Aorta (tissue), 5 donors: ENCODE measurements at places on chromosomes 6 and 20.

GRCh38 chr6:76886900-76887299 lies 576.4 kb downstream of the HTR1B start:
- no peak for DNase-seq

- peak; percentile 87 for DNase-seq
Observed at GRCh38 chr6:169723200-169723909, 945 bp downstream of the PHF10 start.

DNA sequence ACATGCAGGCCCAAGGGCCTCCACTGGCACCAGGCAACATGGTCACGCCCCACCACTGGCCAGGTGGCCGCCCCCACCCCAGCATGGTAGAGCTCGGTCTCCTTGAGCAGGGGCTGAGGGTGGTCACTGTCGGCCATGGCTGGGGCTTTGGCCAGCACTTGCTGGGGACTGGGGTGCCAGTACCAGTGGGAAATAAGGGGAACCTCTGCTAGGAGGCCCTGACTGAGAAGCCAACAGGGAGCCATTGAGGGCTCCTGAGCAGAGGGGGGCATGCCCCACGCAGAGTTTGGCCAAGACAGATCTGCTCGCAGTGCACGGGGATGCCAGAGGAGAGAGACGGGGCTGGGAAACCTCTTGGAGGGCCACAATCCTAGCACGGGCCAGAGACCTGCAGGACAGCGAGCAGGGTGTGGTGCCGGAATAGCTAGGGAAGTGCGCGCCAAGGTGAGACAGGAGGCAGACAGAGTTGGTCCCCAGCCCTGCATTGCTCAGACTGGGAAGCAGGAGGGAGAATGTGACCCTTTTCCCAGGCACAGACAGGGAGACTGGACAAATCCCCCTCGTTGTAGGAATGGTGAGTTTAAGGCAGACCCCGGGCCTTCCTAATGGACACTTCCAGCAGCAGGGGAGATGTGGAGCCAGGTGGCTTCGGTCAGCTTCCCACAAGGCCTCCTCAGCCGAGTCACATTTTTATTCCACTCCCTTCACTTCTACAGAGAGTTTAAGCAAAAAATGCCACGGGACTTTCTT lies 179.0 kb upstream of the CST7 start:
- DNase-seq: peak; percentile 65

DNA sequence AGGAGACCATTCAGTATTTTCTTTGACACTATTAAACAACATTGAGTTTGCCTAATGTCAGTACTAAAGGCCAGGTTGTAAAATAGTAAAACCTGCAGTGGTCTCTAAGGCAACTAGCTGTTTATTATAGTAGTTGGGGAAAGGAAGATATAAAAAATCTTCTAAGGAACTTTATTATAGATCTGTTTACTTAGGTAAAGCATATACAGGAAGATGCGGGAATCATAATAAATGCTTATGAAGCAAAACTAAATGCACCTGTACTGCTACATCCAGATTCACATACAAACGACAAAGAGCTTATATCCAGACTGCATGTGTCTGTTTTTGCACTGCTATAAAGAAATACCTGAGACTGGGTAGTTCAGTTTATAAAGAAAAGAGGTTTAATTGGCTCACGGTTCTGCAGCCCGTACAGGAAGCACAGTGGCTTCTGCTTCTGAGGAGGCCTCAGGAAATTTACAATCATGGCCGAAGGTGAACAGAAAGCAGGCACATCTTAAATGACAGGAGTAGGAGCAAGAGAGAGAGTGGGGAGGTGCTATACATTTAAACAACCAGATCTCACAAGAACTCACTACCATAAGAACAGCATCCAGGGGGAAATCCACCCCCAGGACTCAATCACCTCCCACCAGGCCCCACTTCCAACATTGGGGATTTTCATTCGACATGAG lies 8.7 kb upstream of the TRIM39 start:
- DNase-seq: no peak

- DNase-seq: no peak
Observed at GRCh38 chr6:9659848-9660247, 755.0 kb downstream of the TFAP2A start.

DNA sequence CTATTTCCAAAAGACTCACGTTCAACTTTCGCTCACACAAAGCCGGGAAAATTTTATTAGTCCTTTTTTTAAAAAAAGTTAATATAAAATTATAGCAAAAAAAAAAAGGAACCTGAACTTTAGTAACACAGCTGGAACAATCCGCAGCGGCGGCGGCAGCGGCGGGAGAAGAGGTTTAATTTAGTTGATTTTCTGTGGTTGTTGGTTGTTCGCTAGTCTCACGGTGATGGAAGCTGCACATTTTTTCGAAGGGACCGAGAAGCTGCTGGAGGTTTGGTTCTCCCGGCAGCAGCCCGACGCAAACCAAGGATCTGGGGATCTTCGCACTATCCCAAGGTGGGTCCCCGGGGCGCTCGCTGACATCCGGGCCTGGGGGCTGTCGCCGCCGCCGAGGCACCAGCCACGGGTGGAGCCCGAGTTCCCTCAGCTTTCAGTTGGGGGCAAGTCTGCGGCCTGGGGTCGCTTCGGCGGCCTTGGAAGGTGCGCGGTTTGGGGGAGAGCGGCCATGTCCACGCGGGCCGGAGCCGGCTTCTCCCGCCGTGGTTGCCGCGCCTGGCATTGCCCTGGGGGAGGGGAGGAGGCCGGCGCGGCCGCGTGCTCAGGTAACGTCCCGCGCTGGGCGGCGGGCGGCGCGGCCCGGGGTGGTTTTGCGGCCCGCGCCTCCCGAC lies 429 bp downstream of the AMD1 start:
- peak; percentile 67 for DNase-seq

DNA sequence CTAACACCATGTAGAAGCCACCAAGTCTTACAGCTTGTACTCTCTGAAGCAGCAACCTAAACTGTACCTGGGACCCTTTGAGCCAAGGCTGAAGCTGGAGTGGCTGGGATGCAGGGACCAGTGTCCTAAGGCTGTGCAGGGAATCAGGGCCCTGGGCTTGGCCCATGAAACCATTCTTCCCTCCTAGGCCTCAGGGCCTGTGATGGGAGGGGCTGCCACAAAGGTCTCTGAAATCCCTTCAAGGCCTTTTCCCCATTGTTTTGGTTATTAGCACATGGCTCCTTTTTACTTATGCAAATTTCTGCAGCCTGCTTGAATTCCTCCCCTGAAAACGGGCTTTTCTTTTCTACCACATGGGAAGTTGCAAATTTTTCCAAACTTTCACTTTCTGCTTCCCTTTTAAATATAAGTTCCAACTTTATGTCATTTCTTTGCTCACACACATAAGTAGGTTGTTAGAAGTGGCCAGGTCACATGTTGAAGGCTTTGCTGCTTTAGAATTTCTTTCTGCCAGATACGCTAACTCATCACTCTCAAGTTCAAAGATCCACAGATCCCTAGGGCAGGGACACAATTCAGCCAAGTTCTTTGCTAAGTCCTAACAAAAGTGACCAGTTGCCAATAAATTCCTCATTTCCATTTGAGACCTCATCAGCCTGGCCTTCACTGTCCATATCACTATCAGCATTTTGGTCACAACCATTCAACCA lies 28.2 kb upstream of the ATXN1 start:
- no peak for DNase-seq

DNA sequence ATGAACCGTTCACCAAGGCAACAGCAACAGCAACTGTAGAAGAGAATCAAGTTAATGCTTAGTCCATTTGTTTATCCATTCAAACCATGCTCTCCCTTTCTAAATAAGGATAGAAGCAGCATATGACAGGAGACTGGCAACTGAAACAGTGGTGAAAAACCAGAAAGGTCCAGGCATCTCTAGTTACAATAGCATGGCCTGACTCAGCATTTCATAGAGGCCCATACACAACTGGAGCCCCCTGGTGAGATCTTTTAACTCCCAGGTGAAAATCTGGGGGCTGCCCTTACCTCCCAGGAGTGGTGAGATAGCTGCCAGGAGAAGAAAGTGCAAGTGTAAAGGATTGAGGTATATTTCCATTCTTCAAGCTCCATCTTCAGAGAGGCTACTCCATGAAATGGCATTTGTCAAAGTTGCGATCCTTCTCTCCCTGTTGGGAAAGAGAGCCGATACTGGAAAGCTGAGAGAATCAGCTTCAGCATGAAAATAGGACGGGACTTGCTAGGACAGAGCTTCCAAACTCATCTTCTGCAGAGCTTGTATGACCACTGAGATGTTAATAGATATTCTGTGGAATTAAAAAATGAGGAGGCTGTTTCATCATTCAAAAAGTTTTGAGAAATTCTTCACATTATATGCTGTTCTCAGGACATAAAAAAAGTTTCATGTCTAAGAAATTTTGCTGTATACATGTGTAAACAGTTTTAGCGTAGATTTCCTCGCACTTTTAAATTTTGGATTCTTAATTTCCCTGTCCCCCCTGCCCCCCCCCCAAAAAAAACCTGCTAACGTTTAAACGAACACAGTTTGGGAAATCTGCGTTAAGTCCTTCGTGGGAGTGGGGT lies 10.9 kb upstream of the SLC2A12 start:
- DNase-seq: no peak

- DNase-seq: no peak
Observed at GRCh38 chr6:169287675-169288074, 34.0 kb upstream of the THBS2 start.

DNA sequence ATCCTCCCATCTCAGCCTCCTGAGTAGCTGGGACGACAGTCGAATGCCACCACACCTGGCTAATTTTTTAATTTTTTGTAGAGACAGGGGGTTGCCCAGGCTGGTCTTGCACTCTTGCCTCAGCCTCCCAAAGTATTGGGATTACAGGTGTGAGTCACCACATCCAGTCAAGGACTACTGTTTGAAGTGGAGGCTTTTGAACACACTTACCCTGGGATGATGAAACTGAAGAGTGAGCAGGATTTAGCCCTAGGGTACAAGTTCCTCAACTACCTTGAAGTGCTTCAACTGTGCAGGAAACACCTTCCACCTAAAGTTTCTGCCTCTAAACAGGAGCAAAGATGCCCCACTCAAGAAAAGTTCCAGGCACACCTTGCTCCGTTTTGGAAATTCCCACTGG lies 15.7 kb upstream of the PARD6B start:
- no peak for DNase-seq

- no peak for DNase-seq
Observed at GRCh38 chr6:22783931-22784330, 214.6 kb downstream of the HDGFL1 start.

DNA sequence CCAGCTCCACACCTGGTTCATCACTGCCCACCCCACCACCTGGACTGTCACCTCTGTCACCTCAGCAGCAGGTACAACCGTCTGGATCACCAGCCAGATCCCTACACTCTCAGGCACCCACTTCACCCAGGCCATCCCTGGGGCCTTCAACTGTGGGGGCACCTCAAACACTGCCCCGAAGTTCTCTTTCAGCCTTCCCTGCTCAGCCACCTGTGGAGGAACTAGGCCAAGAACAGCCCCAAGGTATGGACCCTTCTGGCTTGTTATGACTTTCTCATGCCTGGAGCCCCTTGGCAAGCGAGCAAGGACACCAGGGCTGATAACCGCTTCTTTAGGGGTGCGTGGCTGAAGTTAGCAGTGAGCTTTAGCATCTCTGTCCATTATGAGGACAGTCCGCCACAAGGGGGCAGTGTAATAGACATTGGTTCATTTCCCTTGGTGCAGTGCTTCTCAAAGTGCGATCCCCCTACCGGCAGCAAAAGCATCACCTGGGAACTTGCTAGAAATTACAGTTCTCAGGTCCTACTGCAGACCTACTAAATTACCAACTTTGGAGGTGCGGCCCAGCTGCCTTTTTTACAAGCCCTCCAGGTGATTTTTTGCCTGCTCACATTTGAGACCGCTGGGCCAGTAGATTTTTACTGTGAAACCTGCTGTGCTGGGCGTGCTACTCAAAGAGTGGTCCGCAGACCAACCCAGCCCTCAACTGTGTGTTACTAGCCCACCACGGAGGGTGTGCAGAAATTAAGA lies 32.5 kb downstream of the PNPLA1 start:
- peak; percentile 90 for DNase-seq
